ENCODE measurements at places on chromosomes 4 and X. TPM values are rescaled to one million over a fixed set of nuclear protein-coding genes. Genes with fewer than 3 reads are reported as not detected.
A peak's percentile ranks its signal among the peaks of the same experiment; 100 is the strongest.

The CXCL8 gene
- total RNA-seq: 2.0 TPM

DNA sequence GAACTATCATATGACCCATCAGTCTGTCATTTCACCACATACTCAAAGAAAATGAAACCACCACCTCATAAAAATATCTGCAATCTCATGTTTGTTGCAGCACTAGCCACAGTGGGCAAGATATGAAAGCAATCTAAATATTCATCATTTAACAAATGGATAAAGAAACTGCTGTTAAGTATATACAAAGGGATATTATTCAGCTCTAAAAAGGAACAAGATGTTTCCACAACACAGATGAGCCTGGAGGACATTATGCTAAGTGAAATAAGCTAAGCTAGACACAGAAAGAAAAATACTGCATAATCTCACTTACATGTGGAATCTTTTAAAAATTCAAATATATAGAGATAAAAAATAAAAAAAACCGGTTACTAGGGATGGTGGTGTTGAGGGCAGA is 108.2 kb upstream of the BRWD3 start:
- no peaks in the 10 kb centered on the region for H3K4me1 ChIP-seq
- H3K36me3 ChIP-seq: peaks cover 2% of the 10 kb centered on the region
- peaks cover 8% of the 10 kb centered on the region for H3K27me3 ChIP-seq
- no peak overlapping the region for H3K4me3 ChIP-seq
- DNase-seq: no peak

The PPP4R3C gene
- not detected for total RNA-seq

DNA sequence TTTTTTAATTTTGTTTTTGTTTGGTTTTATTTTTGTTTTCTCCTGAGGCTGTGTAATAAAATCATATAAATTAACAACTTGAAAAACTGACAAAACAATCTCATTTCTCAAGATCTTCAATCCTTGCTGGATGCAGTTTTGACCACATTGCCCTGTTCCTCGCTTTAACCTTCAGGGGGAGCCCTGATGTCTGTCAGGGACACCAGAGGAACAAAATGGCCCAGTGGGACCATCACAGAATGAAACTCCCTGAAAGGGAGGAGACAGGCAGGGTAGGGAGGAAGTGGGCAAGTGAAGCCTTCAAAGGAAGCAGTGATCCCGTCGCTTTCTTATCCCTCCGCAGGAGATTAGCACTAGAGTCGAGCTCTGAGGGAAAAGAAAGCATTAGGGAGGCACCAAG is 274.9 kb upstream of the LDB2 start:
- H3K36me3 ChIP-seq: no peaks in the 10 kb centered on the region
- no peak overlapping the region for H3K4me3 ChIP-seq
- H3K4me1 ChIP-seq: no peaks in the 10 kb centered on the region
- peaks cover 14% of the 10 kb centered on the region for H3K27me3 ChIP-seq
- no peak overlapping the region for H3K27ac ChIP-seq

The CT45A5 gene
- not detected for total RNA-seq

The FAM9B gene
- total RNA-seq: not detected

GRCh38 chr4:20603671-20604313 is 96.5 kb upstream of the PACRGL start:
- no peaks in the 10 kb centered on the region for H3K4me1 ChIP-seq
- H3K36me3 ChIP-seq: no peaks in the 10 kb centered on the region
- H3K27me3 ChIP-seq: no peaks in the 10 kb centered on the region
- DNase-seq: no peak
- H3K4me3 ChIP-seq: no peak overlapping the region

DNA sequence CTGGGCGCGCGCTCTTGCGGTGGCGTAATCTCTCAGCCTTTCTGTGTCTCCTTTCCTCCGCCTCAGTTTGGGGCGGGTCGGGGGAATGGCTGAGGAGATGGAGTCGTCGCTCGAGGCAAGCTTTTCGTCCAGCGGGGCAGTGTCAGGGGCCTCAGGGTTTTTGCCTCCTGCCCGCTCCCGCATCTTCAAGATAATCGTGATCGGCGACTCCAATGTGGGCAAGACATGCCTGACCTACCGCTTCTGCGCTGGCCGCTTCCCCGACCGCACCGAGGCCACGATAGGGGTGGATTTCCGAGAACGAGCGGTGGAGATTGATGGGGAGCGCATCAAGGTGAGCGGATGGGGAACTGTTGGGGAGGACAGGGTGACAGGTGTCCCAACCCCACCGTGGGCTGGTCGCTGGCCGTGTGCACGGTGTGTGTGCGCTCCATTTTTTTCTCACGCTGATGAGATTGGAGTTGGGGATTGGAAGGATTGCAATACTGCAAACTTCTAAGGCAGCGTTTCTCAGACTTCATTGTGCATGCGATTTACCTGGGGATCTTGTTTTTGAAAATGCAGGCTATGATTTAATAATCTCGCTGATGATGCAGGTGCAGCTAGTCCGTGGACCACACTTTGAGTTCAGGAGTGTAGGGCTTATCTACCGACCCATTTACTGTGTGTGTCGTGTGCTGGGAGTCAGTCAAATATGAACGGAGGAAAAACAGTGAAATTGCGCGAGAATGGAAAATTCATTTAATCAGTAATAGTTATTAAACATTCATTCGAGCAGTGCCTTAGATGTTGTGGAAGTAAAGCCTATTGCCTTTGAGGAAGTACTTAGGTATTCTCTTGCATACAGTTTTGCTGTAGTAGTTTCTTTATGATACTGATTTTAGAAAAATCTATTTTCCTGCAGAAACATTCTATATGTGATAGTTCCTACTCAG is at the start of gene RAB33B:
TSS of gene RAB33B (plus strand) at position 11 of the 935 bp plus-strand sequence. CDS start at position 86, 75 bp downstream.
- DNase-seq: no peak
- peak within 1 kb of the TSS; percentile 82 for H3K4me3 ChIP-seq
- H3K27ac ChIP-seq: peak within 1 kb of the TSS; percentile 98
- H3K36me3 ChIP-seq: peaks cover 2% of the 10 kb centered on the region

DNA sequence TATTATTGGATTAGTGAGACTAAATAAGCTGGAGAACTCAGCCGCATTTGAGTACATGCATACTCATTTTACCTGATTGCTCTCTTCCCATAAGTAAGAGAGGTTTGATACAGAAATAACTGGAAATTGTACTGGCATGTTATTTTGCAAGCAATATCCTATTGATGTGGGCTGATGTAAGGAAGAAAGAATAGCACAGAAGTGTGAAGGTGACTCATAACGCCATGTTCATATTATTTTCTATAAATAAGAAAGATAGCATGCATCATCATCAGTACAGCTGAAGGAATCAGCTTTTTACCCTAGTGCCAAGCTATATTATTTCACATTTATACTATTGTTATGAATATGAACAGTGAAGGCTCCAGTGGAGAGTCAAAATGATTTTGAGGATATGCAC is 138.3 kb upstream of the FAM47A start:
- no peaks in the 10 kb centered on the region for H3K27me3 ChIP-seq
- no peak overlapping the region for H3K4me3 ChIP-seq
- H3K27ac ChIP-seq: no peak overlapping the region
- no peak for DNase-seq
- no peaks in the 10 kb centered on the region for H3K4me1 ChIP-seq
- no peaks in the 10 kb centered on the region for H3K36me3 ChIP-seq

The TSPYL2 gene
- total RNA-seq: 93.3 TPM

The ZNF674 gene
- 3.7 TPM for total RNA-seq

- peaks cover 6% of the 10 kb centered on the region for H3K27me3 ChIP-seq
- H3K36me3 ChIP-seq: no peaks in the 10 kb centered on the region
- no peaks in the 10 kb centered on the region for H3K4me1 ChIP-seq
- no peak for DNase-seq
Observed at GRCh38 chr4:3280466-3280865, 12.4 kb upstream of the RGS12 start.

The TEX13D gene
- total RNA-seq: not detected

The MAGEE2 gene
- total RNA-seq: not detected

The AGTR2 gene
- total RNA-seq: not detected

The RHOH gene
- total RNA-seq: 150 TPM

GRCh38 chr4:77710684-77711083 is 105.1 kb downstream of the CXCL13 start:
- peak overlapping the region; percentile 45 for H3K27ac ChIP-seq
- no peak for DNase-seq
- H3K27me3 ChIP-seq: no peaks in the 10 kb centered on the region
- H3K36me3 ChIP-seq: peaks cover 3% of the 10 kb centered on the region

The FAM47E gene
- not detected for total RNA-seq

GRCh38 chr4:13302876-13303275 is 181.3 kb downstream of the RAB28 start:
- no peaks in the 10 kb centered on the region for H3K27me3 ChIP-seq
- no peak overlapping the region for H3K27ac ChIP-seq
- peaks cover 19% of the 10 kb centered on the region for H3K36me3 ChIP-seq
- DNase-seq: no peak
- no peaks in the 10 kb centered on the region for H3K4me1 ChIP-seq
- H3K4me3 ChIP-seq: no peak overlapping the region

DNA sequence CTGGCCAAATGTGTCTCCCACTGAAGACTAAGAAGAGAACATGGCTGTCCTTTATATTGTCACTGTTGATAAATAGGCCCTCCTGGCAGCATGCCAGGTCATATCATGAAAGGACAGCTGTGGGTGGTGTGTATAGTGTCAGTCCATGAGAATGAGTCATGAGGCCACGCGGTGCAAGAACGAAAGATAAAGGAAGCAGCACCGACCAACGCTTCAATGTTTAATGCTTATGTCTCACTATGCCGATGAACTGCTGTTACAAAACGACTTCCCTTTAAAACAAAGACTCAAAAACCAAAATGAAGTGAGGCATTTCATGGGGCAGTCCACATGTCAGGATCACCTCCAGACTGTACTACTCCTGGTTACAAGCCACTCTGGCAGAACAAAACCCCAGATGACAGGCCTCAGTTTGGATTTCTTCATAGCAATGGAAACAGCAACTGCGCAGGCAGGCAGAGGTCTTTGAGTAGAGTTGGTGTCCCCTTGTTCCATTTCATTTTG is 5.2 kb upstream of the TCEANC start:
- H3K36me3 ChIP-seq: no peaks in the 10 kb centered on the region
- H3K4me3 ChIP-seq: no peak overlapping the region
- peaks cover 23% of the 10 kb centered on the region for H3K4me1 ChIP-seq
- H3K27me3 ChIP-seq: peaks cover 52% of the 10 kb centered on the region

GRCh38 chr4:3517731-3518510 is 14.3 kb downstream of the LRPAP1 start:
- DNase-seq: no peak
- no peak overlapping the region for H3K27ac ChIP-seq
- H3K4me1 ChIP-seq: no peaks in the 10 kb centered on the region
- no peak overlapping the region for H3K4me3 ChIP-seq
- H3K27me3 ChIP-seq: no peaks in the 10 kb centered on the region

The UGT2B15 gene
- total RNA-seq: not detected

DNA sequence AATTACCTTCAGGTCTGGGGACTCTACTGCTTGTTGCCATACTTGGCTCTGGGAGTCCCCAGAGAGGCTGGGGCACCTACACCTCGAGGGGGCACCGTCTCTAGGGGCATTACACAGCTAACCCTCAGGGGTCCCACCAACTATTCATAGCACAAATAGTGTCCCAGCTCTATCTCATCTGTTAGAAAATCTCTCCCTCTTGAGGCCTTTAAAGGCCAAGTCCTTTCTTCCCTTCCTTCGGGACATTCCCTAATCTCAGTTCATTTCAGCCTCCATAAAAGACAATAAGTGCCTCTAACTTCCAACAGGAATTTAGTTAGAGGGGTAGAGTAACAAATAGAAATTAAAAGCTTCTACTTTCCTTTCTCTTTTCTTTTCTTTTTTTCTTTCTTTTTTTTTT is 55.8 kb upstream of the SORBS2 start:
- no peaks in the 10 kb centered on the region for H3K27me3 ChIP-seq
- DNase-seq: no peak
- H3K4me3 ChIP-seq: no peak overlapping the region
- no peaks in the 10 kb centered on the region for H3K4me1 ChIP-seq
- no peaks in the 10 kb centered on the region for H3K36me3 ChIP-seq
- H3K27ac ChIP-seq: no peak overlapping the region

GRCh38 chr4:147799986-147800555 is 68.2 kb downstream of the ARHGAP10 start:
- H3K4me1 ChIP-seq: peaks cover 48% of the 10 kb centered on the region
- peak; percentile 78 for DNase-seq
- H3K27ac ChIP-seq: peak overlapping the region; percentile 10
- H3K27me3 ChIP-seq: peaks cover 6% of the 10 kb centered on the region
- H3K36me3 ChIP-seq: no peaks in the 10 kb centered on the region

GRCh38 chr4:41661442-41662076 is 87.0 kb downstream of the PHOX2B start:
- H3K36me3 ChIP-seq: no peaks in the 10 kb centered on the region
- DNase-seq: peak; percentile 20
- H3K27ac ChIP-seq: no peak overlapping the region
- H3K4me3 ChIP-seq: no peak overlapping the region
- H3K4me1 ChIP-seq: no peaks in the 10 kb centered on the region

The WDR17 gene
- 2.9 TPM for total RNA-seq
